ENCODE measurements at places on chromosomes 7 and 10.

DNA sequence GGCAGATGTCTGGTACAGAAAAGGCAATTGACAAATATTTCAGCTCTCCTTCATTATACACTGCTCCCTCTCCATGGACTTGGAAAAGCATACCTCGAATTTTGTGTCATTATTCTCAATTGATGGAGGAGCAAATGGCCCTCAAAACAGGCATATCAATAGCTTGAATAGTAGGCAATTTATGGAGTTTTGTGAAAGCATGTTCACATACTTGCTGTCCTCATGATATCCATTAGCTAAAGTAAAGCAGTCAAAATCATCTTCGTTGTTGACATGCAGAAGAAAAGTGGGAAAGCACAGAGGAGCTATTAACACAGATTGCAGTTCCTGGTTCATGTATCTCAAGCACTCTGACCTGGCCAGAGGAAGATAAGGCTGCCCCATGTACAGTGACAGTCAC is 472.8 kb downstream of the CCSER2 start:
- no peak for DNase-seq

DNA sequence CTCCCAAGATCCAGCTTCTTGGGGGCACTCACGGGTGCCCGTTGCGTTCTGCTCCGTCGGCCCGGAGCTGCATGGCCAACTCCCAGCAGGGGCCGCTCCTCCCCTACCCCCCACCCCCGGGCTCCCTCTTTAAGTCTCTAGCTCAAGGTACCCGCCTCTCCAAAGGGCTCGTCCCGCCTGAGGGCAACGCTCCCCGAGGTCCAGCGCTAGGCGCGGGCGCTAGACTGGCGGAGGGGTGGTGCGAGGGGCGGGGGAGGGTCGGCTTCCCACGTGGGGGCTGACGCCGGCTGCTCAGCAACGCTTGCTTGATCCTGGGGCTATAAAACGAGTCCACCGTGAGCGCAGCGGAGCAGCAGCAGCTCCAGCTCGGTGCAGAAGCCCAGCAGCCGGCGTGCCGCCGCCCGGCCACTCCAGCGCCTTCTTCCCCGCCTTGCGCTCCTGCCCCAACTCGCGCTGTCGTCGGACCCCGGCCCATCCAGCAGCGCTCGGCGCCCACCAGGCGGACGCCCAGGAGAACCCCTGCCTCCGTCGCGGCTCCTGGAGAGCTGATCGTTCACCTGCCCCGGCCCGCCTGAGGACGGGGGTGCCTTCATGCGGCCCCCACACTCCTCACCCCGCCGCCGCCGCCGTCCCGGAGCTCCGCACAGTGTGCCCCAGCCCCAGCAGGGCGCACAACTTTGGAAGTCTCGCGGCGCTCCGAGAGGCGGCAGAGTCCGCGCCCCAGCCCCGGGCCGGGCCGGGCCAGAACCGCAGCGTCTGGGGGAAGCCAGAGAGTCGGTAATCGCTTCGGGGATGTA is at the start of gene ADRA2A:
TSS of gene ADRA2A (plus strand) at position 348 of the 797 bp plus-strand sequence. CDS start 968 bp downstream, outside the sequence.
- DNase-seq: peak; percentile 81

DNA sequence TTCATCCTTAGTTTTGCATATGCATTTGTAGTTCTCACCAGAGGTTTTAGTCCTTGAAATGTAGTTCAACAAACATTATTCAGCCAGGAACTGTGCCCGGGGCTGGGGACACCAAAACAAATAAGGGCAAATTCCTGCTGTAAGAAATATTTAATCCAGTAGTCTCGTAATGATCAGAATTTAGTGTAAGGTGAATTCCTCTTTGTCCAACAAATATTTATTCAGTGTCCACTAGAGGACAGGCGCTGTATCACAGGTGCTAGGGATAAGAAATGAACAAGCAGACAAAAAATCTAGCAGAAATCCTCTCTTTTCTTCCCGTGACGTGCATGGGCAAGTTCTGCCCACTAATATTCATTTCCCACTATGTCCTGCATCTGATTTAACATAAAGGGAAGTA is 17.6 kb downstream of the LGI1 start:
- no peak for DNase-seq

DNA sequence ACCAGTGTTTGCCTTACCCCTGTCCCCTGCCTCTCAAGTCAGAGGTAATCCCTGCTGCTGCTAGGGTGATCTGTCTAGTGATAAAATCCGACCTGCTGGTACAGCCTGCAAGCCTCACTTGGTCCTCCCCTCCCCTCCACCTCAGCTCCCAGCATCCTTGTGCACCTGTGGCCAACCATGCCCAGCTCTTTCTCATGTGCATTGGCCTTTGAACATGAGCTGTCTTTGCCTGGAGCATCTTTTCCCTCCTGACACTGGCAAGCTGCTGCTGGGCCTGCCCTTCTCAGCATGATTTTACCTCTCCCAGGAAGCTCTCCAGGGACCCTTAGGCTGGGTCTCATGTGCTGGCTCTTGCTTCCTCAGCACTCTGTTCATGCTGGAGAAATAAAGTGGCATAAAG is 51.3 kb upstream of the CXCL12 start:
- DNase-seq: no peak

- no peak for DNase-seq
Measured at GRCh38 chr10:89351412-89351779, 23.6 kb downstream of the IFIT3 start.

DNA sequence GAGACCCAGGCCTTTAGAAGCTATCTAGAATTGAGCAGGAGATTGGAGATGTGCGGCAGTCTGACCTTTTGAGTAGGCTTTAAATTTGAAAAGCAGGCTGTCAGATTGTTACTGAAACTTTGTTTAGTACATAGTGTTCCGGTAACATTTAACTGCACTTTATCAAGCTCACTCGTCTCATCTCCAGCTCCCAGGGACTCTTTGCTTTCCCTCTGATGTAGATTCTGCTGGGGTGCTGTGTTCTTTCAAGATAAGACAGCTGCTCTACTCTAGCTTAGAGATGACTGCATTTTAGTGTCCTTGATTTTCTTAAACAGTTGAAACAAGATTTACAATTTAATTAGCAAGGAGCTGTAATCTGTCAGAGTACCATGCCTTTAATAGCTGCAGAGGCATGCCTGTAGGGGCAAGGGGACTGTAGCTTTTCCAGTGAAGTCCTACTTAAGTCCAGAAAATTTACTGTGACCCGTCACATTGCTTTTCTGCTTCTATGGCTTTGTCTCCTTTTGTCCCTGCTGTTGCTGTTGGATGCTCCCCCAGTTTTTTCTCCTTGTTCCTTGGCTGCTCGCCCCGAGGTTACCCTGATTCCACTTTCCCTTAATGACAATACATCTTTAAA is 56.4 kb upstream of the MTPN start:
- no peak for DNase-seq

- DNase-seq: no peak
Measured at GRCh38 chr10:126565441-126565840, 105.1 kb downstream of the C10orf90 start.

DNA sequence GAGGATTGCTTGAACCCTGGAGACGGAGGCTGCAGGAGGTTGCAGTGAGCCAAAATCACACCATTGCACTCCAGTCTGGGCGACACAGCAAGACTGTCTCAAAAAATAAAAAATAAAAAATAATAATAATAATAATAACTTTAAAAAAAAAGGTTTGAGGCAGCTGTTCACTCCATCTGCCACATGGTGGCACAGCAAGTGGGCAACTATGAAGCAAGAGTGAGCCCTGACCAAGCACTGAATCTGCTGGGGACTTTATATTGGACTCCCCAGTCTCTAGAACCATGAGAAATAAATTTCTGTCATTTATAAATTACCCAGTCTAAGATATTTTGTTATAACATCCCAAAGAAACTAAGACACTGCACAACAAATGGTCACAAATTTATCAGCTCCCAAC is 14.6 kb upstream of the BRI3 start:
- no peak for DNase-seq

- no peak for DNase-seq
Measured at GRCh38 chr10:124043310-124044142, 49.9 kb downstream of the CHST15 start.

GRCh38 chr7:19619122-19619521 is 89.7 kb downstream of the POLR1F start:
- DNase-seq: no peak

DNA sequence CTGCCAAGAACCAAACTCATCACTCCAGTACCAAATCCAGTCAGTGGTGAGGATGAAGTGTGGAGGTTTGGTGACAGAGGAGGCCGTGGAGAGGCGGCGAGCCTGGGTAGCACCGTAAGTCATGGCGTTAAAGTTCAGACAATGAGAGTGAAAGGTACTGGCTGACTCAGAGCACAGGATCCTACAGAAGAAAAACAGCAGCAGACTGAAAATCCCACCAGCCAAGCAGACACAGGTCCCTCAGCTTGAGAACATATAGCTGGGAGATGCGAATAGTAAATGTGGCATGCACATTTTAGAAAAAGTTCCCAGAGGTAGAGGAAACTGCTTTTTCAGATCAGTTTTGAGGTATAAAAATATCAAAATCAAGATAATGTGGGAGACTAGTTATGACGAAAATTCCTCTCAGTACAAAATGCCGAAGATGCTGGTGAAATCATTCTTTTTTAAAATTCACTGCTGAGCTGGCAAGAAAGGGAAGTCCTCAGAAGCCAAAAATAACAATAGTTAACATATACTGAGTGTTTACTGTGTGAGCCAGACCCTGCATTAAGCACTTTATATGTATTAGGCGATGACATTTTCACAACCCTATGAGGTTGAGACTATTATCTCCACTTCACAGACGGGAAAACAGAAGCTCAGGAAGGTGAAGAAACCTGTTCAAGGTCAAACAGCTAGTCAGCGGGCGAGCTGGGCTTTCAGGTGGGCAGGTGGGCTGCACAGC is 20.9 kb downstream of the PARP12 start:
- no peak for DNase-seq

DNA sequence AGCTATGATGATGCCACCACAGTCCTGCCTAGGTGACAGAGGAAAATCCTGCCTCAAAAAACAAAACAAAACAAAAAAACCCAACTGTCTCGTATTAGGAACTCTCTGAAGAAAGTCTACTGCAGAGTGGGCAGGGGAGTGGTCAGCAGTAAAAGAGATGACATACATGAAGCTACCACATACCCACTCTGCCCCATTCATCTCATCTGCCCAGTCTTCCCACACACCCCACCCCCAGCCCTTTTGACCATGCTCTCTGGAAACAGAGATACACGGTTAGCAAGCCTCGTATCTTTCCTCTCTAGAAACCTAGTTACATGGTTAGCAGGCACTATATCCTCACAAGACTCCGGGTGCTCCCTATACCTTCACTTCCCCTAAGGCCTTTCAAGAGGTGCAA is 8.3 kb downstream of the SLC37A3 start:
- DNase-seq: no peak

GRCh38 chr7:5776894-5777660 is 4.4 kb downstream of the RNF216 start:
- DNase-seq: no peak

- no peak for DNase-seq
Measured at GRCh38 chr7:96224073-96224472, 97.8 kb downstream of the SLC25A13 start.

- DNase-seq: no peak
Measured at GRCh38 chr7:100154651-100155491, 3.7 kb downstream of the TRAPPC14 start.

DNA sequence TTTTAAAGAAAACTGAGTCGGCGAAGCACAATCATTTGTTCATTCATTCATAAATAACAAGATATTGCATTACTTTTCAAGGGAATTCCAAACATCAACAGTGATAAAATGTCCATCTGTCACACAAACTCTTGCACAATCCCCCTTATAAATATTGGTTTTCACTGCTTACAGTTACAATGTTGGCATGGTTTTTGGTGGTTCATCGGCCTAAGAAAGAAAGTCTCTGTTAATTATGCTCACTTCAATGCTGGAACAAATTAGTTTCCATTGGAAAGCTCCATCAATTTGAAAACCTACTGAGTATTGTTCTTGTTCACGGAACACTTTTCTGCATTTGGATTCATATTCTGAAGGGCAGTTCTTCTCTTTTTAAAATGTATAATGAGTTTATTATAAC is 188.5 kb downstream of the JAZF1 start:
- DNase-seq: no peak

- no peak for DNase-seq
Measured at GRCh38 chr10:88754287-88754686, 5.5 kb upstream of the LIPN start.

- no peak for DNase-seq
Measured at GRCh38 chr10:97190450-97190849, 4.7 kb upstream of the SLIT1 start.

- no peak for DNase-seq
Measured at GRCh38 chr7:69757981-69758430, 159.7 kb downstream of the AUTS2 start.

GRCh38 chr7:124915242-124915641 is 14.4 kb downstream of the POT1 start:
- no peak for DNase-seq

DNA sequence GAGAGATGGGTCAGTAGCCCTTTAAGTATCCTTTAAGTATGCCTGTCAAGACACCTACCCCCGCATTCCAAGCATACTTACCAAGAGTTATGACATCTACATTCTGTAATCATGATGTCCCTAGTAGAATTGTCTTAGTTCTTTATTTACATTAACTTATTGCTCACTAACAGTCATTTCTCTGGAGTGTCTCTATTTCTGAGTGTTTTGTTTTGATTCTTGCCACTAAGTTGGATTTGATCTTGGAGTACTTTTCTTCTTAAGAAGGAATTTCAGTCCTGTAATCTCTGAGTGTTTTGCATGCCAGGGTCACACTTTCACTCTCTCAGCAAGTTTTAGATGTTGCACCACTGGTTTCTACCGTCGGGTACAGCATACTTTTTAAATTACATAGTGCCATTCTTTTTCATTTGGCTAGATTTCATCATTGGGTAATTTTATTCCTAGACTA is 1053.9 kb downstream of the KCNMA1 start:
- no peak for DNase-seq

GRCh38 chr7:24769851-24770250 is 12.6 kb upstream of the GSDME start:
- DNase-seq: no peak

DNA sequence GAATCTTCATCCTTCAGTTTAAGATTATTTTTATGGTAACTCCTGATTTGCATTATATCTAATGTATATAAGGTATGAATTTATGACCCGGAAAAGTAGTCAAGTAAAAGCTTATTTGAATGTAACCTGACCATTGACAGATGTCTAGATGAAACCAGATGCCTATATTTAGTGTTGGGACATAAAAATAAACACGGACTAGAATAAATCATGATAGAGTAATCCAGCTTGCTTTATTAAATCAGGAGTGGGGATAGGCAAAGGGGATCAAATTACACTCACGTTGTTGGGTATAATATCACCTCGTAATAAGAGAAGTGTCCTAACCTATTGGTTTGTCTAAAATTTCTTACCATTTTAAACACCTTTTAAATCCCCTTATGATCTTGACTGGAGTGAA is 244.6 kb downstream of the AGMO start:
- DNase-seq: no peak

Measured in HEK293T (cell line).